ENCODE measurements at places on chromosomes 13 and 19. TPM values are rescaled to one million over a fixed set of nuclear protein-coding genes. Genes with fewer than 3 reads are reported as not detected.

Gene ICAM4
- 8.2 TPM for total RNA-seq

Gene KLHL1
- total RNA-seq = not detected

DNA sequence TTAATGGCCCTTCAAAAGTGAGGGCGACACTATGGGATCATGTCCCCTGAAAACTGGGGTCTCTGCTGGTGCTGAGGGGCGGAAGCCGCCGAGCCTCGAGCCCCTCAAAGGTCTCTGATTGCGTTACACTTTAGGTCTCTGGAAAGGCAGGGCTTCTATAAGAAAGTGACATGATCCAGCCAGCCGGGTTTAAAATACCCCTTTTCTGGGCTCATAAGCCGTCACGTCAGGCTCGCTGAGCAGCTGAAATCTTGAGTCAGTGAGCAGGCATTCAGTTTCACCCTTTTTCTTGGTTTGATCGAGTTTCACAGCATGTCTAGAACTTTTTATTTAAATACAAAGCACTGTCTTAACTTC lies 600 bp upstream of the HMGB1 start:
- H3K36me3 ChIP-seq = no peaks in the 10 kb centered on the region
- no peak overlapping the region for H3K27ac ChIP-seq
- no peak for DNase-seq
- H3K27me3 ChIP-seq = no peaks in the 10 kb centered on the region

Gene FUT2
- total RNA-seq = 0.40 TPM

- no peaks in the 10 kb centered on the region for H3K36me3 ChIP-seq
- no peak overlapping the region for H3K4me3 ChIP-seq
- no peak overlapping the region for H3K27ac ChIP-seq
- DNase-seq = no peak
- H3K27me3 ChIP-seq = no peaks in the 10 kb centered on the region
Measured at GRCh38 chr13:29709407-29710069, 114.0 kb upstream of the SLC7A1 start.

- peaks cover 10% of the 10 kb centered on the region for H3K36me3 ChIP-seq
- H3K4me3 ChIP-seq = peak within 1 kb of the TSS; percentile 67
- peak; percentile 88 for DNase-seq
- H3K4me1 ChIP-seq = peaks cover 22% of the 10 kb centered on the region
Measured at GRCh38 chr19:12801466-12802266, at the start of the genes PRDX2 and THSD8. Gene PRDX2, minus strand, starts transcription at chr19:12801800. Its CDS starts 539 bp downstream, at chr19:12801261. Gene THSD8, plus strand, starts transcription at chr19:12802069. Its CDS starts 3 bp downstream, at chr19:12802072.

Gene LHB
- total RNA-seq = not detected

DNA sequence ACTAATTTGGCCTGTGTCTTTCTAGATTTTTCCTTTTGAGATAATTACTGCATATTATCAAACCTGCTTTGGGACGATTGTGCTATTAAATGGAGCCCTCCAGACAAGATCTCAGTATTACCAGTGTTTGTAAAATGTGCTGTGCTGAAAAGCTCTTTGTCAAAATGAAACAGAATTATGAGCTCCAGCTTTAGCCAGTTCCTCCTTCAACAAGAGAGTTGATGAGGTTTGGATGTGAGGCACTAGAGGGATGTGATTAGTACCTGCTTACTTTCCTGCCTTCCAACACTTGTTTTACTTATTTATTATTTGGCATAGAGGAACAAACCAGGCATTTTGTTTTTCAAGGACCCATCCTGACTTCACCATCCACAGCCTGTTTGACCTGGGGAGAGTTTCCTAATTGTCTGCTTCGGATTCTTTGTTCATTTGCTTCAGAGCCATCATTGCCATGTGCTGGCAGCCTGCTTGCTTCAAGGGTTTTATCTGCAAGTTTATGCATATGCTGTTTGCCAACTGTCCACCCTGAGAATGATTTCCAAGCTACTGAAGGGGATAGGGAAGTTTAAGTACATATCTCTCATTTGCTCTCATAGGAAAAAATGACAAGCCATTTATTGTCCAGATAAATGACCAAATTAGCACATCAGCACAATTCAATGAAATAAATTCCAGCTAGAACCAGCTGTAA lies 32.9 kb upstream of the CPB2 start:
- peaks cover 2% of the 10 kb centered on the region for H3K4me1 ChIP-seq
- no peak overlapping the region for H3K27ac ChIP-seq
- H3K27me3 ChIP-seq = no peaks in the 10 kb centered on the region
- DNase-seq = no peak

- no peak overlapping the region for H3K4me3 ChIP-seq
- H3K36me3 ChIP-seq = peaks cover 74% of the 10 kb centered on the region
- no peak for DNase-seq
- no peak overlapping the region for H3K27ac ChIP-seq
- H3K27me3 ChIP-seq = no peaks in the 10 kb centered on the region
- H3K4me1 ChIP-seq = no peaks in the 10 kb centered on the region
Measured at GRCh38 chr13:110179116-110179856, 127.7 kb downstream of the COL4A1 start.

Gene CGB3
- total RNA-seq = not detected

Gene IGSF23
- total RNA-seq = not detected

DNA sequence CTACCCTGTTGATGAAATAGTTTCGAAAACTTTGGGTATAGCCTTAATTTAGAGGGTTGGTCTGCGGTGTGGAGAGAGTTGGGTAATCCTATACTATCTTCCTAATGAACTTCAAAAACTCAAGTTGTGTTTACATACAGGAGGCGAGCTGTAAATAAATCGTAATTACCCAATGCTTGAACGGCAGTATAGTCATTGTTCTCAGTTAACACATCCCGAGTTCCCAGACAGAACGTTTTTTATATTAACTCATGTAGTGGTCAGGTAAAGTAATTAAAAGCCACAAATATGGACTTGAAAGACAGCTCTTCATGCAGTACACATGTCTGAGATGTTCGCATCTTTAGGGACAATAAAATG lies 1.5 kb downstream of the PDS5B start:
- peak; percentile 68 for DNase-seq
- H3K4me1 ChIP-seq = peaks cover 5% of the 10 kb centered on the region
- peak overlapping the region; percentile 57 for H3K4me3 ChIP-seq
